GM04503 (cell line): ENCODE measurements at places on chromosomes 2 and 18.
A peak's percentile ranks its signal among the peaks of the same experiment; 100 is the strongest.

DNA sequence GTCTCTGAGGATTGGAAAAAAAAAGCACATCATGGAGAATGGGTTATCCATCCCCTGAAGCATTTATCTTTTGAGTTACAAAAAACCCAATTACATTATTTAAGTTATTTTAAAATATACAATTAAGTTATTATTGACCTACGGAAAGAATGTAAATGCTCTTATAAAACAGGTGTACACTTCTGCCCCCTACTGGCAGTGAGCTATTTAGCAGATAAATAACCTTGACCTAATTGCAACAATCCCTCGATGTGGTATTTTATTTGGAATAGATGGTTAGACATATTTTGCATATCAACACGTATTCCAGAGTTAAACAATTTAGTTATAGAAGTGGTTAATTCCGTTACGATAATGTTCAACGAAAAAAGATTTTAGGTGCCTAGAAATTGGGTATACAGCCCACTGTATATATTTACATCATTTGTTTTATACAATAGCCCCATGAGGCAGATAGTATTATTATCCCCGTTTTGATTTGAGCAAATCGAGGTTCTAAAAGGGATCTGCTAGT lies 9.1 kb upstream of the DAW1 start:
- no peak for DNase-seq

DNA sequence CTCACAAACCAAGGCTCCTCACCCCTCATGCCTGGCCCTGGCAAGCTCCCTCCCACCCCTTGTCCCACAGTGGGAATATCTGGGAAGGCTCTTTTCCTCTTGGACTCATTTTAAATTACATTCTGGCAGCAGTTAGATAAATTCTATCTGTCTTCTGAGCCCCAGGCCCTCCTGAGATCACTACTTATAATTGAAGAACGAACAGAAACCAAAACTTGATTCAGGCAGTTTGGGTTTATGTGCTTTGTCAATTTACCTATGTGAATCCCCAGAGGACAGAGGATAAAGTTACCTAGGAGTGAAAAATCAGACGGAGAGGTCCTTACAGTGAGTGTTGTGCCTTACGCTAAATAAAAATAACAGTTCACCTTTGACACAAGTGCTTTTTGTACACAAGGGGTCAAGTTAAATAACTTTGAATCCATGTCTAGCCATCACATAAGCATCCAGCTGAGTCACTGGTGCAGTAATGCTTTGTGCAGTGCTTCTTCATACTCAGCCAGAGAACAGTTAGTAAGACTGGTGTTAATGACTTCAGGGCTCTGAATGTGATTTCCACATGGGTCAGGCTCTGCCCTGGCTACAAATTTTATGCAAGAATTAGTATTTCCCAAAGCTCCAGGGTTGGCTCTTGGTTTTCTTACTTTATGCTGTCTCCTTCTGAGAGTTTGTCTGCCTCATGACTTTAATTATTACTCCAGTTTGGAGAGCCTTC lies 329.3 kb downstream of the INSIG2 start:
- DNase-seq = peak; percentile 55

- peak; percentile 84 for DNase-seq
Measured at GRCh38 chr2:46825939-46826568, 89.6 kb downstream of the MCFD2 start.

GRCh38 chr2:9807555-9808305 lies 35.5 kb upstream of the TAF1B start:
- DNase-seq = no peak

- DNase-seq = no peak
Measured at GRCh38 chr2:186612555-186613440, 22.9 kb downstream of the ITGAV start.

- no peak for DNase-seq
Measured at GRCh38 chr2:25938345-25938744, 44.0 kb downstream of the KIF3C start.

GRCh38 chr2:23867449-23867848 lies 59.5 kb downstream of the ATAD2B start:
- DNase-seq = no peak

DNA sequence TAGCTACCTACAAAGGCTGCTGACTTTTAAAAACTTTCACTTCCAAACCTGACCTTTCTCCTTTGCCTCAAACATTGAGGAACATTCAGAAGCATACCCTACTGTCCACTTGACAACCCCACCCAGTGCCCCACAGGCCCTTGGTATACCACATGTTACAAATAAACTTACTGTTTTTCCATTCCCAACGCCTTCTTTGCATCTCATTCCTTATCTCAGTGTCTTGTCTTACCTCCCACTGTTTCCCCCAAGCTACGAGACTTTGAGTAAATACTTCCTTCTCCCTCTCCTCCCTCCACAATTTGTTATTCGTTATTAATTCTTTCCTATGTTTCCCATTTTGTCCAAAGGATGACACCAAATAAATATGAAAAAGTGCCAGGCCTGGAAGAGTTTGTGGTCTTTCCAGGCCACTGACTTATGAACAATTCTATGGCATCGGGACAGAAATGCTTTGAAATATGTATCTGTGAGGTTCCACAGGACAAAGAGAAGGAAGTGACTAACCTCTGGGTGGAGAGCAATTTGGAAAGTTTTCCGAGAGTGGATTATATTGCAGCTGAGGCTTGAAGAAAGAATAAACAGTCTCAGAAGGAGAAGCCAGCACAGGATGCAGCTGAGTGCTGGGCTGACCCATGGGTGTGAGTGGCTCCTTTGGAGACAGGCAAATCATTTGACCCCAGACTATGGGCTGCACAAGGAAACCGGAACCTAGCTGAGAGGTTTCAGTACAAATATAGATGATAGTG lies 409.0 kb downstream of the LPIN1 start:
- DNase-seq = peak; percentile 80

- no peak for DNase-seq
Measured at GRCh38 chr2:156536534-156536933, 100.4 kb downstream of the GPD2 start.

- no peak for DNase-seq
Measured at GRCh38 chr2:84481702-84482101, 22.6 kb upstream of the SUCLG1 start.

DNA sequence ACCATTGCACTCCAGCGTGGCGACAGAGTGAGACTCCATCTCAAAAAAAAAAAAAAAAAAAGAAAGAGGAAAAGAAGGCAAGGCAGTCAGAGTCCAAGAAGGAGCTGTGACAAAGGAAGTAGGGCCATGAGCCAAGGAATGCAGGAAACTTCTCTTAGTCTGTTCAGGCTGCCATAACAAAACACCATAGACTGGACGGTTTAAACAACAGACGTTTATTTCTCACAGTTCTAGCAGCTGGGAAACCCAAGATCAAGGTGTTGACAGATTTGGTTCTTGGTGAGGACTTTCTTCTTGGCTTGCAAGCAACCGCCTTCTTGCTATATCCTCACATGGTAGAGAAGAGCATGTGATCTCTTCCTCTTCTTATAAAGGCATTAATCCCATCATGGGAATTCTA lies 13.1 kb upstream of the SUMO1 start:
- no peak for DNase-seq

DNA sequence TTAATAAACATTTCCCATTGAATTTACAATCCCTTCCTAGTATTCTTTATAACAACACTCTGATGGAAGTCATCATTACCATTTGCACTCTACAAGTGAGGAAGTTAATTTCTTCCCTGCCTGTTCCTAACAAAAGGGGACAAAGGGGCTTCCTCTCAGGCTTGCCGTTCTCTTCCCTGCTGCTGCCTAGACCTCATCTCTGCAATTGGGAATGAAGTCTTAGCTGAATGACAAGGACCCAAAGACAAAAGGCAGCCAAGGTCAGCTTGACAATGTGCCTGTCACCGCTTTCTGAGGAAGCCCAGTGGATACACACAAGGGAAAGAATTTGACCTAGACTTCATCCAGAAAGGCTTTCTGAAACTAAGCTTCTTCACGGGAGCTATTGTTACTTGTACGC lies 416.4 kb downstream of the CMPK2 start:
- no peak for DNase-seq

DNA sequence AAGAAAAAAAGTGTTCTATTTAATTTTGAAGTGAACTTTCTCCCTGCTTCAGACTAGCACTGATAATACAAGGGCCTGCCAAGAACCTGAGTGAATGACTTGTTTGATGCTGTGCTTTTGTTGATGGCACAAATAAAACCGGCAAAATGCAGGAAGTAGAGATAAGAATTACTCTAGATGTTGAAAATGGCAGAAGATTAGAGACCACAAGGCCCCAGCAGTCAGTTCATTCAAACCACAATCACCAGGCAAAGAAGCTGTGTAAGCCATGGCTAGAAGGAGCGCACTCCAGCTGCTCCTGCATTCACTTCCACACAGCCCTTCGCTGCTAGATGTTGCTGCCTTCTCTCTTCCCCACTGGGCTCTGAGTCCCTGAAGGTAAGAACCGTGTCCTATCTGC lies 297.1 kb downstream of the AGPS start:
- no peak for DNase-seq

DNA sequence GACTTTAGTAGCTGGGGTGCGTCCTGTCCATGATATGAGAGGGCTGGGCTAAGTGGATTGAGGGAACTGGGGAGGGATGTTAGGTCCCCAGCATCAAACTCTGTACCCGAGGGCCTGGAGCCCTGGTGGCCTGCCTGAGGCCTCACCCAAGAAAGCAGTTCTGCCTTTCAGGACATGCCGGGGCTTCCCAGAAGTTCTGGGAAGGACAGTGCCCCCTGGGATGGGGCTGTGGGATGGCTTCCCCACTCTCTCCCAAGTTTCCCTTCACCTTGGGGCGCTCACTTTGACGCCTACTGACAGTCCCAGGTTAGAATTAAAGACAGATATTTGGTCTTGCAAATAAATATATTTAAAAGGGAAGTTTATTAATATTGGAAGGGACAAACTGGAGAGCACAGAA lies 1.8 kb downstream of the OXER1 start:
- DNase-seq = no peak

GRCh38 chr18:48408727-48409590 lies at the start of gene ZBTB7C:
Gene ZBTB7C (minus strand): TSS chr18:48409383.
- DNase-seq = no peak

- no peak for DNase-seq
Measured at GRCh38 chr2:30179536-30179935, 32.7 kb downstream of the YPEL5 start.

- DNase-seq = no peak
Measured at GRCh38 chr18:26021061-26021754, 69.2 kb downstream of the SS18 start.

DNA sequence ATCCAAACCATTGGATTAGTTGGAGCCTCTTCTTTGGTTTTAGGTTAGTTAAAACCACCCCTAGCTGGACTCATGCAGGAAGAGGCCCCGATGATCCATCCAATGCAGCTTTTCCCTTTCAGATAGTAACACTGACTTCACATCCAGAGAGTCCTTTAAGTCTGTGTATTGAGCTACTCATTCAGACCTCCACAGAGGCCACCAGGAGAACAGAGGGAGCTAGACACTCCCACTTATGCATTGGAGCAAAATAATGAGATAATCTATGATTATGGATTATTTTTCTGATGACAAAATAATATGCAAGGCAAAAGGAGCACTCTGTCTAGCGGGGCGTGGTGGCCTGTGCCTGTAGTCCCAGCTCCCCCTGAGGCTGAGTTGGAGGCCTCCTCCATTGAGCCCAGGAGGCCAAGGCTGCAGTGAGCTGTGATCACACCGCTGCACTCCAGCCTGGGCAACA lies 1.6 kb upstream of the ROCK2 start:
- DNase-seq = no peak

DNA sequence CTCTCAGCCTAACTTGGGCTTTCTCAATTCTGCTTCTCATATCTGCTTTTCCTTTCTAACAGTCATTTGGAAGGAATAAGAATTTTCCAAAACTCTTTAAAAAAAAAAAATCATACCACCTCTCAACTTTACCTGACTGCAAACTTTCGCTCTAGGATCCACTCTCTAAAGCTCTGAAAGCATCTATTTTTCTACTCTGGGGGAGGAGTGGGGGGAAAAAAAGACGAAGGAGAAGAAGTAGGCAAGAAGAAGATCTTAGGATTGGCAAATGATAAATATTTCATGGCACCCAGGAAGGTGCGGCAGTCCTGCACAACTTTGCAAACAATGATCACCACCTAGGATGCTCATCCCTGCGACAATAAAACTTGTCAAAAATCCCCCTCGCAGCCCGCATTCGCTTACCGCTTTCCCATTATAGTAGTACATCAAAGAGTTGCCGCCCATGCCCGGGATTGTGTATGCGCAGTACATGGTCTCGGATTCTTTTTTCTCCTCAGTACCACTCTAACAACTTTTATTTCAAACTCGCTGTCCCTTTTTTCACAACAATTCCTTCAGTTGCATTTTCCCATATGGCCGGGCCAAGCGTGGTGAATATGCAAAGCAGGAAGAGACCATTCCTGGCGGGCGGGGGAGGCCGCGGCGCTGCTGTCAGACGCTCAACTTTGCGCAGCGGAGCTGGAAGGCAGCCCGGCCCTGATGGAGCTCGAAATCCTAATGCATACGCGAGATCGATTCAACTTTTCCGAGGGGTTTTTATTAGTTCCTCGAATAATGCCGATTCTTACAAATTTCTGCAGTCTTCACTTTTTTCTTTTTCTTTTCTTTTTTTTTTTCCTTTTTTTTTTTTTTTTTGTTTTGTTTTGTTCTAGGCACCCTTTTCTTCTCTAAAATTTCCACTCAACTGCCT lies 266.5 kb downstream of the TCF4 start:
- DNase-seq = peak; percentile 64

GRCh38 chr2:204890680-204891079 lies 345.4 kb downstream of the PARD3B start:
- no peak for DNase-seq

DNA sequence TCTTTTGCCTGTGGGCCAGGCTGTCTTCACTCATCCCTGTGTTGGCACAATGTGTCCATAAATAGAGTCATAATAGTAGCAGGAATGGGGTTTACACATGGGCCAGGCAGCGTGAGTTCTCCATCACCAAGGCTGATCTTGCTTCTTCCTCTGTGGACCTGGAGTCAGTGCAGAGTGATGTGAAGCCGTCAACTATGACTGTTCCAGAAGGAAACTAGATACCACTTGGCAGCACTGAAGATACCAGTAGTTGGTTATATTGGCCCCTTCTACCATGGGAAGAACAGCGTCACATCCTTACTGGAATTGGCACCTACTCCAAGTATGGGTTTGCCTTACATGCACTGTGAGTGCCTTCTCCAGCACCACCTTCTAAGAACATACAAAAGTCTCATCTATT lies 30.2 kb downstream of the COPS8 start:
- no peak for DNase-seq

DNA sequence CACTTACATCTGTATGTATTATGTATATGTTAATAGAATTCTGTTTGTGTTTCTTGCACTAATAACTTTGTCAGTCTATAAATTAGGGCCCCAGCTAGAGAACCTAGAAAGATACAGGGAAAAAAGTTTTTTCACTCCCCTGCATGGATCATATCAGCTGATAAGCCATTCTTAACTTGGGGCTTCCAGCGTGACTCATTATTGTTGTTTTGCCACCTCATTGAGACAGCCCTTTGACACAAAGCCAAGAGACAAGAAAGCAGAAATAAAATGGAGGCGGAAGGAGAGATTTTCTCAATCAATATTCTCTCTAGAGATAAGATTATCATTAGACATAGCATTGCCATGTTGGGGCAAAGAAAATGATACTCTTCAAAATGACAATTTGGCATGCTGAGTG lies 93.4 kb downstream of the AKAIN1 start:
- no peak for DNase-seq

GRCh38 chr18:75790796-75791195 lies 363.3 kb upstream of the SMIM21 start:
- DNase-seq = no peak
